MM.1S (cell line): ENCODE measurements at places on chromosomes 6 and 20.

DNA sequence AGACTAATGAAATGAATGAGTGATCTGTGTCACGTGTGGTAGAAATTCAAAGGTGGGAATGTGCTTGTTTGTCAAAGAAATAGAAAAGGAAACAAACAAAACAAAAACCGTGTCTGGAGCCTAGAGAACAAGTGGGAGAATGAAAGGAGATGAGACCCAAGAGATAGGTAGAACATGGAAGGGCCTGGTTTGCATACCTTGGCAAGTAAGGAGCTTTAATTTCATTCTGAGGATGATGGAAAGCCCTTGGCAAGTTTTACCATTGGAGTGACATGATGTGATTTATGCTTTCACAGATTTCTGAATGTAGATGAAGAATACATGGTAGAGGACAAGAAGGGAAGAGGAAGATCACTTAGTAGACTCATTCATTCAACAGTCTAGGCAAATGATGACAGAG is 26.8 kb upstream of the PRDM1 start:
- DNase-seq, result no peak
- no peak overlapping the region for H3K4me3 ChIP-seq
- no peaks in the 10 kb centered on the region for H3K27me3 ChIP-seq
- no peak overlapping the region for H3K27ac ChIP-seq
- H3K36me3 ChIP-seq, result no peaks in the 10 kb centered on the region

GRCh38 chr6:31351033-31351380 is 6.0 kb downstream of the HLA-B start:
- H3K4me1 ChIP-seq, result no peaks in the 10 kb centered on the region
- H3K27me3 ChIP-seq, result no peaks in the 10 kb centered on the region
- H3K27ac ChIP-seq, result no peak overlapping the region
- H3K4me3 ChIP-seq, result no peak overlapping the region
- no peaks in the 10 kb centered on the region for H3K36me3 ChIP-seq

GRCh38 chr20:33852626-33853506 is 41.7 kb downstream of the CHMP4B start:
- peaks cover 90% of the 10 kb centered on the region for H3K4me1 ChIP-seq
- DNase-seq, result no peak
- H3K27ac ChIP-seq, result peak overlapping the region; percentile 18; the same call in 1 of the 2 replicates

GRCh38 chr6:160130729-160131484 is 9.3 kb downstream of the SLC22A1 start:
- DNase-seq, result no peak
- no peaks in the 10 kb centered on the region for H3K36me3 ChIP-seq
- no peak overlapping the region for H3K27ac ChIP-seq
- no peaks in the 10 kb centered on the region for H3K4me1 ChIP-seq

DNA sequence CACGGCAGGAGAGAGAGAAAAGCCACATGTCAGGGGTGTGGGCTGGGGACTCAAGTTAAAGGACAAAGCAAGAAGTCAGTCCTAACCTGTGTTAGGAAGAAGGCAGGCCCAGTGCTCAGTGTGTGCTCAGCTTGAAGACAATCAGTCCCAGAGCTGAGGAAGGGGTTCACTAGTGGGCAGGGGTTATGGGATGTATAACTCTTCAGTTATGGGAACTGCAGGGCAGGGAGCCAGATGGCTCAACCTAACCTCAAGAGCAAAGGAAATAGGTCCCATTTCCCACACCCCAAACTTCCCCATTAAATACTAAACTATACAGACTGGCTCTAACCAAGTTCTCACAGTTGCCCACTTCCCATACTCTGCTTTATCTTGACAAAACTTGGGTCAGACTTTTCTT is 7.4 kb upstream of the SSTR4 start:
- no peak overlapping the region for H3K4me3 ChIP-seq
- no peak for DNase-seq
- H3K27ac ChIP-seq, result no peak overlapping the region
- no peaks in the 10 kb centered on the region for H3K36me3 ChIP-seq
- no peaks in the 10 kb centered on the region for H3K4me1 ChIP-seq

- H3K27ac ChIP-seq, result no peak overlapping the region
- no peaks in the 10 kb centered on the region for H3K36me3 ChIP-seq
- H3K27me3 ChIP-seq, result no peaks in the 10 kb centered on the region
- peaks cover 8% of the 10 kb centered on the region for H3K4me1 ChIP-seq
- no peak overlapping the region for H3K4me3 ChIP-seq
These were observed 50.7 kb upstream of the TOX2 start for GRCh38 chr20:43863821-43864544.

- no peak for DNase-seq
- no peak overlapping the region for H3K4me3 ChIP-seq
- H3K36me3 ChIP-seq, result no peaks in the 10 kb centered on the region
- H3K4me1 ChIP-seq, result peaks cover 18% of the 10 kb centered on the region; the same call in 1 of the 2 replicates
- no peaks in the 10 kb centered on the region for H3K27me3 ChIP-seq
These were observed 3.8 kb upstream of the IRAK1BP1 start for GRCh38 chr6:78863576-78863975.

- H3K4me1 ChIP-seq, result 0 out of 2 replicates have a peak, but pooled peaks cover 9% of the 10 kb centered on the region
- no peak overlapping the region for H3K4me3 ChIP-seq
- no peaks in the 10 kb centered on the region for H3K36me3 ChIP-seq
- peak; percentile 7 for DNase-seq
These were observed 59.2 kb upstream of the KIF25 start for GRCh38 chr6:167937948-167938911.

GRCh38 chr6:49979584-49979983 is 10.2 kb upstream of the DEFB113 start:
- H3K4me3 ChIP-seq, result no peak overlapping the region
- peak; percentile 15 for DNase-seq
- no peaks in the 10 kb centered on the region for H3K4me1 ChIP-seq

DNA sequence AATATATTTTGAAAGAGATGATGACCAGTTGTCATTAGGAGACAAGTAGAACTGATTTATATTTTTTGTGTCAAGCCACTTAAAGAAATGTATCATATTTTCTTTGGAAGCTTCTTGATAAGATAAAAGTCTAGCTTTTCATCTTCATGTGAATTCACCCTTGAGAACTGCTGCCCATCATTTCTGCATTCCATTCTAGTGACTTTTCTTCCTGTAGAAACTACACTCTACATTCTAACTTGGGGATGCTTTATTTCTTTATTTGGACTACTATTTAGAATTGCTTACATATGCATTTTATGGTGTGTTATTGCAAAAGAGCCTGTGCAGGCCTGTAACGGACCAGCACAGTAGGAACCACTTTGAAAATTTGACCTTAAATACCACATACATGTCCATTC is 335.0 kb upstream of the KCNQ5 start:
- no peaks in the 10 kb centered on the region for H3K4me1 ChIP-seq
- no peaks in the 10 kb centered on the region for H3K27me3 ChIP-seq
- H3K36me3 ChIP-seq, result no peaks in the 10 kb centered on the region
- DNase-seq, result no peak
- H3K27ac ChIP-seq, result no peak overlapping the region

- no peaks in the 10 kb centered on the region for H3K36me3 ChIP-seq
- DNase-seq, result no peak
- H3K4me3 ChIP-seq, result no peak overlapping the region
- H3K27me3 ChIP-seq, result no peaks in the 10 kb centered on the region
- H3K27ac ChIP-seq, result no peak overlapping the region
- no peaks in the 10 kb centered on the region for H3K4me1 ChIP-seq
These were observed 10.7 kb upstream of the SOBP start for GRCh38 chr6:107479089-107479690.

GRCh38 chr6:157964100-157964499 is 17.6 kb upstream of the SYNJ2 start:
- no peaks in the 10 kb centered on the region for H3K36me3 ChIP-seq
- no peaks in the 10 kb centered on the region for H3K27me3 ChIP-seq
- H3K27ac ChIP-seq, result no peak overlapping the region
- no peaks in the 10 kb centered on the region for H3K4me1 ChIP-seq
- no peak for DNase-seq

DNA sequence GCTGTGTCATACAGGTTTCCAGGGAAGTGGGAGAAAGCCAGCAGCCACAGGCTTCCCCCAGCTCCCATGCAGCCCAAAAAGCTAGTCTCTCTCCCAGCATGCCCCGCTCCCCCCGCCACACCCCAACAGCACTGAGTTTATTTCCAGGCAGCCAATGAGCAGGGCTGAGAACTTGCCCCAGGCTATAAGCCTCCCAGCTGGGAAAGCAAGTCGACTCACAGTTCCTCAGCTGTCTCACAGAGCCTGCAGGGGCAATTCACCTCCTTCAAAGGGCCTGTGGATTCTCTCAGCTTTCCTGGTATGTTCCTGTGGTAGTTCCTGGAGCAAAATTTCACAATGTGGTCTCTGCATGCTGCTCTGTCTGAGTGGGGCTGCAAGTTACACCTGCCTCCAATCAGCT is 34.2 kb downstream of the PAX1 start:
- H3K36me3 ChIP-seq, result no peaks in the 10 kb centered on the region
- no peaks in the 10 kb centered on the region for H3K27me3 ChIP-seq
- H3K4me1 ChIP-seq, result no peaks in the 10 kb centered on the region
- H3K27ac ChIP-seq, result no peak overlapping the region

- DNase-seq, result no peak
- no peaks in the 10 kb centered on the region for H3K4me1 ChIP-seq
- no peak overlapping the region for H3K4me3 ChIP-seq
- no peaks in the 10 kb centered on the region for H3K36me3 ChIP-seq
These were observed 125.7 kb upstream of the MYLIP start for GRCh38 chr6:16003197-16003491.

- peak overlapping the region; percentile 89 for H3K27ac ChIP-seq
- no peak overlapping the region for H3K4me3 ChIP-seq
- peaks cover 47% of the 10 kb centered on the region for H3K4me1 ChIP-seq
- no peaks in the 10 kb centered on the region for H3K27me3 ChIP-seq
These were observed 52.2 kb upstream of the SLC22A1 start for GRCh38 chr6:160069459-160069858.

- no peak overlapping the region for H3K4me3 ChIP-seq
- DNase-seq, result no peak
- no peaks in the 10 kb centered on the region for H3K27me3 ChIP-seq
- H3K36me3 ChIP-seq, result no peaks in the 10 kb centered on the region
These were observed 233.0 kb upstream of the PRND start for GRCh38 chr20:4488407-4489339.
